NCI-H510A treated with DMSO at 0.1 percent for 48 hours (cell line): ENCODE measurements at places on chromosomes 6 and 20.
A peak's percentile ranks its signal among the peaks of the same experiment; 100 is the strongest.

- no peak for DNase-seq
These were observed 21.0 kb downstream of the PFDN4 start for GRCh38 chr20:54228841-54229240.

DNA sequence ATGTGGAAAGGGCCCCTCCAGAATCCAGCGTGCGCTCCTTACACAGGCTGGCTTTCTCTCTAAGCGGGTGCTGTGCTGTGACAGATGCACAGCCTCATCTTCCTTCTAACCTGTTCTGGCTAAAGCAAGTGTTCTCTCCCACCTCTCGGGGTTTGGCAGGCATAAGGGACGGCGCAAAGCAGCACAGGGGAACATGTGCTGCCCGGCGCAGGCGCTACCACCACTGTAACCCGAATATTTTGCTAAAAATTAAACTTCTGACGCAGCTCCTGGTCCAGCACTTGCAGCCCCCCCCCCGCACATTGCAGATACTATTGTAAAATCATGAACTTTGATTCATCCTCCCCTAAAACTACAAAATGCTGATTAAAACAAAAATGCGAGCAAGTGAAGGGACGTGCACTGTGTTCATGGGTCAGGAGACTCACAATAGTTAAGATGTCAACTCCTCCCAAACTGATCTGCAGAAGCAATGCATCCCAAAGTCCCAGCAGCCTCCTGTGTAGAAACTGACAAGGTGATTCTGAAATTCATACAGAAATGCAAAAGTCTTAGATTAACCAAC, 43.0 kb downstream of the TAF4 start:
- no peak for DNase-seq

- DNase-seq, result no peak
These were observed 72.4 kb upstream of the NXT1 start for GRCh38 chr20:23278172-23278571.

DNA sequence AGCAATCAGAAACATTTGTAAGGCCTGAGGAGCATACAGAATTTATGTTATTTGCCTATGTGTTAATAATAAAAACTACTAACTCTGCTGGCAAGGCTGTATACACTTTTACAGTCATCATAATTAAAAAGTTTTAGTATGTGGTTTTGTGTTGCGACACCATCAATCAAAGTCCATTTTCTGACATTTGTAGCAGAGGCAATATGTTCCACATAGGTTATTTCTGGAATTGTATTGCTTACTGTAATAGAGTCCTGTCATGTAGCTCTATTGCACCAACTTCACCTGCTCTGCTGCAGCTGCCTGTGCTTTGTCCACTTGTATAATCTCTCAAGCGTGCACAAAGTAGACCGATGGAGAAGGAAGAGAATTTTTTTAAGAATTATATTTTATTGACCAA, 501.8 kb downstream of the HACE1 start:
- peak; percentile 81 for DNase-seq

- no peak for DNase-seq
These were observed 32.0 kb upstream of the SSTR4 start for GRCh38 chr20:23003077-23003635.

DNA sequence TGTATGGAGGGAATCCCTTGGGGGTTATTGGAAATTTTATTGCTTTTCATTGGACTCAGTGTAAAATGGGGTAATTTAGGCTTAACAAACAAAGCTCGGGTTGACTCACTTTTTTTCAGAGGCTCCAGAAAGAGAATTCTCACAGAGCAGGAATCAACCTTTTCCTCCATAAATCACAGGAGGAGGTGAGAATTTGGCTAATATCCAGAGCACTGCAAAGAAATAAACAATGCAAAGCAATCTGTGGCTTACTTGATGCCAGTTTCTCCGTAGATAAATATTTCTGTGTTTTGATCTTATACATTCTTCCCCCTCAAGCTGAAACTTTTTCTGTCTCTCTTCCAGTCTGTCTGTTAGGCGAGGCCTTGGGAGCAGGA, 176.6 kb downstream of the TSHZ2 start:
- no peak for DNase-seq

DNA sequence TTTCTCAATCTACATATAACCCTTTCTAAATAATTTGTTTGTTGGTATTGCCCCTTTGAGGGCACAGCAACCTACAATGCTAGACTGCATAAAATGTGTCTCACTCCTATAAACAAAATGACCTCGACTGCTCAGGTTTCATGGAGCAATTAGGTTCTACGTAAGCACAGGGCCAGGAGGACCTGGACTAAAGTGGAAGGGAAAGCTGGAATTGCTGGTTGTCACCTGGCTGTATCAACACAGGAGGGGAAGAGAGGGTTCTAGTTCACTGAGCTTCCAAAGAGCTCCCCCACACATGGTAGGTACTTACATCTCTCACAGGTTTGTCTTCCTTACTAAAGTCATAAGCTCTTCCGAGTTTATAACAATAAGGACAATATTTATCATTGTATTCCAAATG, 51.0 kb downstream of the NCOA6 start:
- peak; percentile 89 for DNase-seq

- no peak for DNase-seq
These were observed 32.4 kb downstream of the LY86 start for GRCh38 chr6:6620766-6621425.

- no peak for DNase-seq
These were observed 270.0 kb upstream of the MARCKS start for GRCh38 chr6:113587078-113587699.

- no peak for DNase-seq
These were observed 520.4 kb downstream of the FRK start for GRCh38 chr6:115540077-115540869.

- no peak for DNase-seq
These were observed 436.0 kb downstream of the HACE1 start for GRCh38 chr6:104423691-104424090.

DNA sequence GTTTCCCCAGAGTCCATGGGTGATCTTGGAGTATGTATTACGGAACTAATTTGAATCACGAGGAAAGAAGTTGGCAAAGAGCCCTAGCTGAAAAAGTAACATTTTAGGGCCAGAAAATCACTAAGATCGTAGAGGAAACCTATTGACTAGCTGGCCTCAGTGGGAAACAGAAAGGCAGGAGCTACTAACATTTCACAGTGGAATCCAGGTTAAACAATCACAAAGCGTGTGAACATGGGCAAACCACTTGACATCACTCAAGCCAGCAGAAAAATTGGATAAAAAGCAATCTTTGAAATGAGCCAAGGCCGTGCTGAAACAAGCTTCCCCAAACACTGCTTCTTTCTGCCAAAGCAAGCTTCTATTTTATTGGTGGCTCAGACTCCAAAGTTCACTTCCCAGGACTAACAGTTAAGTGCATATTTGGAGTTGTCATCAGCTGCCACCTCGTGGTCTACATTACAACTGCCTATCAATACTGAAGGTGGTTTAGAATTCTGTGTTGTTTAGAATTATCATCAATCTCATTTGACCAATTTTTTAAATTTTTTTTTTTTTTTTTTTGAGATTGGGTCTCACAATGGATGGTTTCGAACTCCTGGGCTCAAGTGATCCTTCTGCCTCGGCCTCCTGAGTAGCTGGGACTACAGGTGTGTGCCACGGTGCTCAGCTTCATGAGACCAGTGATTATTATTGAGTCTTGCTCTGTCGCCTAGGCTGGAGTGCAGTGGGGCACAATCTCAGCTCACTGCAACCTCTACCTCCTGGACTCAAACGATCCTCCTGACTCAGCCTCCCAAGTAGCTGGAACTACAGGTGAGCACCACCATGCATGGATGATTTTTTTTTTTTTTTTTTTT, 10.6 kb downstream of the RPS10 start:
- DNase-seq, result peak; percentile 59

- no peak for DNase-seq
These were observed 111.2 kb downstream of the SCML4 start for GRCh38 chr6:107712665-107713551.

DNA sequence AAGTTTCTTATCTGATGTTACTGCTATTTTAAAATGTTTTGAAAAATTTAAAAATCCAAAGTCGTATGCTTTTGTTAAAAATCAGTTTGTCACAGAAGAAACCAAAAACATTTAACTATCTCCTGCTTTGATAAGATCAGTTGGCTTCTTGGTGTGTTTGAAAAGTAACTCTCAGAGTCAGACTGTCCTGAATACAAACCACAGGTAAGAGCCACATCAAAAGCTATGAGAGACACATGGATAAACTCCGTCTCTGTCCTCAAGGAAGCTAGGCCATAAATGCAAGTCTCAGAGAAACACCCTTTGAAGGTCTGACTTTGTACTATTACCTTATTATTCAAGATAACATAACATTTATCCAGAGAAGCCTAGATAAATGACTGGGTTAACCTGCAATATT, 7.7 kb downstream of the HBS1L start:
- no peak for DNase-seq

GRCh38 chr6:151475653-151476523, 17.9 kb upstream of the CCDC170 start:
- peak; percentile 34 for DNase-seq

- DNase-seq, result no peak
These were observed 161.1 kb upstream of the AKAP12 start for GRCh38 chr6:151078655-151079054.

GRCh38 chr6:97097068-97098047, 172.8 kb downstream of the KLHL32 start:
- DNase-seq, result no peak

DNA sequence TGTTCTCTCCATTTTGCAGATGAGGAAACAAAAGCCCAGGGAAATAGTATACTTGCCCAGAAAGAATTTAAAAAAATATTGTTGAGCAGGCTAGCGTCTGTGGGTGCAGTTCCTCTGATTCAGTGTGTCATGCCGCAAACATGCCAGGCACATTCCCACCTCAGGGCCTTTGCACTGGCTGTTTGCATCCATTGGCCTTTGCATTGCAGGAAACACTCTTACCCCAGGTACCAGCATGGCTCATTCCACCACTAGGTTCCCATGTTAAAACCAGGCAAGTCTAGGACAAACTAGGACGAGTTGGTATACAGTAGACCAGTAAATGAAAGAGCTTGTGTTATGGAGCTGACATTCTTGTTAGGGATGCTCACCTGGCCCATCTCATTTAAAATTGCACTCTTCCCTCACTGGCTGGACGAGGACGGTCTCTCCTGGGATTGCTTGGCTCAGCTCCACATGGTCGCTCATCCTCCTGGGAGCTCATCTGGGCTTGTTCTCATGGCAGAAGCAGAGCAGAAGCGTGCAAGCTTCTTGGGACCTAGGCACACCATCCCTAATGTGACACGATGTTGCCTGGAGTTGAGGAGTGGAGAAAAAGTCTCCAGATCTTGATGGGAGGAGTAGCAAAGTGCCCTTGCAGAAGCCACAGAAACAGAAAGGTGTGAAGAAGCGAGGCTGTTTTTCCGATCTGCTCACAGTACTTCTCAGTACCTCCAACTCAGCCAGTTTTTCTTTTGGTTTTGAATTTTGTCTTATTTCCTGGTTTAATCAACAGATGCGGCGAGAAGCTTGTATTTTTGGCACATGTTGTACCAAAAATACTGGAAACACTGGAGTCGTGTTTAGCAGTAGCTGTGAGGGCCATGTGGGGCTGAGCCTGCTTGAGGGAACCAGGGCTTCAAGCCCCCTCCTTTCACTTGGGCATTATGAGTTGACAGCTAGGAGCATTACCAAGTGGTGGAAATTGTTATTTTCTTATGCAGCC, 13.9 kb downstream of the ZNF831 start:
- no peak for DNase-seq

GRCh38 chr6:131602781-131603312, 25.2 kb downstream of the MED23 start:
- no peak for DNase-seq

- no peak for DNase-seq
These were observed 203.1 kb downstream of the TSHZ2 start for GRCh38 chr20:53175135-53175780.

DNA sequence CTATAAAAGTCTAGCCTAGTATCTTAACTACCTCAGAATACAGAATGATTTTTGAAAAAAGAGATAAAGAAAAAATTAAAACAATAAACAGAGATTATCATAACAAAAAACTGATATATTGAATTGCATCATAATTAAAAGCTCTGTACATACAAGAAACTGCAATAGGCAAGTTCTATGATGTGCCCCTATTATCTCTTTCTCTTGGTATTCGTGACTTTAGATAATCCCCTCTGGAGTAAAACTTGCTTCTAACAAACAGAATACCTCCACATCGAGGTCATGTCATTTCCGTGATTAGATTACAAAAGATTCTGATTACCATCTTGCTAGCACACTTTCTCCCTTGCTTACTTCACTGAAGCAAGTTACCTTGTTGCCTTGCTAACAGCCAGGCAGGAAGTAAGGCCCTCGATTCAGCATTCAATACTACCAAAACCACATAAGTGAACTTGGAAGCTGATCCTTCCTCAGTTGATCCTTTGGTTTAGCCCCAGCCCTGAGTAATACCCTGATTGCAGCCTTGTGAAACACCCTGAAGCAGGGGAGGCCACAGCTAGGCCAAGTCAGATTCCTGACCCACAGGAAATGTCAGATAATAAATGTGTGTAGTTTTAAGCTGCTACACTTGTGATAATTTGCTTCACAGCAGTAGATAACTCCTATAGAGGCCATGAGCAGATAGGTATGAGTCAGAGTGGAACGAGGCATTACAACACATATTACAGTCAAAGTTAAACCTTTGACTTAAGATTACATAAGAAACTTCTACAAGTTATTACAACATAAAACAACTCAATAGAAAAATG, 53.7 kb upstream of the TMX4 start:
- DNase-seq, result no peak
